ENCODE measurements at places on chromosomes 1 and 21.
A peak's percentile ranks its signal among the peaks of the same experiment; 100 is the strongest.

DNA sequence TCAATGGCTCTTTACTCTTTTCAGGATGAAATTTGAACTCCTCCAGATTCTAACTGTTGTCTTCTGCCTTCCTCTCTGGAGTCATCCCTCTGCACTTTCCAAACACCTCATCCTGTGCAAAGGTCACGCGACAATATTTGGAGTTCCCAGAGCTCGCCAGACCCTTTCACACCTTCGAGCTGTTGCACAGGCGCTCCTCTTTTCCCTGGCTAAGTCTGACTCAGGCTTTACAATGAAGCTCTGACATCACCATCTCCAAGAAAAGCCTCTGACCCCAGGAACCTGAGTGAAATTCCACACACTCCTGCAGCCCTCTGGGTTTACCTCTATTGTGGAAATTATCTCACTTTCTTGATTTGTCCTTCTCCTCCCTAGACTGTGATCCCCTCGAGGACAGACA is 270.3 kb downstream of the RGS7 start:
- no peaks in the 10 kb centered on the region for H3K4me1 ChIP-seq
- H3K27ac ChIP-seq: no peak overlapping the region
- no peak for DNase-seq
- no peak overlapping the region for H3K4me3 ChIP-seq

DNA sequence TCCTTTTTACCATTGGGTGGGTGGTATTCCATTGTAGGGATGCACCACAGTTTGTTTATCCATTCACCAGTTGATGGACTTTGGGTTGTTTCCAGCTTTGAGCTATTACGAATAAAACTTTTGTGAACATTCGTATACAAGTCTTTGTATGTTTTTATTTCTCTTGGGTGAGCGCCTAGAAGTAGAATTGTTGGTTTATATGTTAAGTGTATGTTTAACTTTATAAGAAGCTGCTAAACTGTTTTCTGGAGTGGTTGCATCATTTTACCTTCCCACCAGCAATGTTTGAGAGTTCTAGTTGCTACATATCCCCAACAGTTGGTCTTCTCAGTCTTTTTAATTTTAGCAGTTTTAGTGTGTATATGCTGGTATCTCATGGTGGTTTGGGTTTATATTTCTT is 132.5 kb downstream of the PEX14 start:
- no peaks in the 10 kb centered on the region for H3K27me3 ChIP-seq
- H3K27ac ChIP-seq: no peak overlapping the region
- peaks cover 4% of the 10 kb centered on the region for H3K36me3 ChIP-seq
- no peak for DNase-seq
- H3K4me3 ChIP-seq: no peak overlapping the region
- H3K4me1 ChIP-seq: no peaks in the 10 kb centered on the region

DNA sequence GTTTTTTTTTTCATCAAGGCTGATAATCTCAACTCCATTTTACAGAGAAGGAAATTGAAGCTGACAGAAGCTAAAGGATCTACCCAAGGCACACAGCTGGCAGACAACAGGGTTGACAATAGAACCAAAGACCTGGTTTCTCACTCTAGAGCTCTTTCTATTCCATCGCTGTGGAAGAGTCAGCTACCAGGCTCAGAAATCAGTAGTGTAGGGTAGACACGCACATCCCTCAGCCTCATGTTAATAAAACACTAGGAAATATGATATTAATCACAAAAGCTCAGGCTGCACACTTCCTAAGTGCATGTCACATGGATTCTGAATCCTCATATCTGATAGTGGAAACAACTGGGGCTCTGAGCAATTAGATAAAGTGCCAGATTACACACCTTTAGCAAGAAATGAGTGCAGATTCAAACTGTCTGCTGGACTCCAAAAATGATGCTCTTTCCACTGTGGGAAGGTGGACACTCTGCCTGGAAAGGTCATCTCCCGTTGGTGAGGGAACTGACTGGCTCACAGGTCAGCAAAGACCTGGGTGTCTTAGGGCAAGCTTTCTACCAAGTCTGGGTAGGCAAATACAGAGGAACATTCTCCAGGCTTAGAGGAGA is 139.1 kb downstream of the TGFBR3 start:
- no peaks in the 10 kb centered on the region for H3K36me3 ChIP-seq
- no peak overlapping the region for H3K4me3 ChIP-seq
- no peaks in the 10 kb centered on the region for H3K4me1 ChIP-seq
- DNase-seq: no peak

DNA sequence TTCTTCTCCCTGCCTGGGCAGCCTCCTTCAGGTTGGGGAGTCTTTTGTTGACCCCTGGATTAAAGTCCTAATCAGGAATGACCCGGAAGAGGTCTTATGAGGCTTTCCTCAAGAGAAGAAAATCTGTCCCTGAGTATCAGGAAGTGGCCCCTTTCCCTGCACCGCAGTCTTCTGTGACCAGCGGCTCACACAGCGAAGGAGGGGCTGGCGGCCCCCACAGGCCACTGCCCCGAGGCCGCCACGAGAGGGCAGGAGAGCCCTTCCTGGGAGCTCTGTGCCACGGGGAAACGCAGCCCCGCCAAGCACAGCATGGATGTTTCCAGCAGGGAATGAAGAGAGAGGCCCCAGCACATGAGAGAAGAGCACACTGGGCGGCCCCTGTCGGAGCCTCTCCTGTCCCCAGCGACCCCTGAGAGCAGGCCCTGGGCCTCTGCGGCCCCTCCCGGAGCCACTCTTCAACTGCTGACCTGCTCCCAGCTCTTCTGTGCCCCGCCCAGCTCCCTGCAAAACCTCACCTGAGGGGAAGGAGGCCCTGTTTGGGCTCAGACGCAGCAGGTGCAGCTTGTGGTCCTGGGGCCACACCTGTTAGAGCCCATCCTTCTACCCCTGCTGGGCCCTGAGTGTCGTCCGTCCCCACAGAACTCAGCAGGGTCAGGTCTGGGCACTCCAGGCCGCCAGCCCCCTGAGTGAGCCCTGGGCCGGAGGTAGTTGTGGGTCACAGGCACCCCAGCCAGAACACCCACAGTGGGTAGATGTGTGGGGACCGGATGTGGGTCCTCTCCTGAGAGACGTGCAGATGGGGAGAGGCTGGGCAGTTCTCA is 4.9 kb upstream of the POFUT2 start:
- peak; percentile 90 for DNase-seq
- H3K27ac ChIP-seq: no peak overlapping the region
- H3K4me3 ChIP-seq: no peak overlapping the region
- peaks cover 8% of the 10 kb centered on the region for H3K4me1 ChIP-seq

Measured in K562 (cell line).